ENCODE measurements at places on chromosomes 7 and 10.

- DNase-seq: no peak
Measured at GRCh38 chr10:112970021-112970420, 20.0 kb downstream of the TCF7L2 start.

DNA sequence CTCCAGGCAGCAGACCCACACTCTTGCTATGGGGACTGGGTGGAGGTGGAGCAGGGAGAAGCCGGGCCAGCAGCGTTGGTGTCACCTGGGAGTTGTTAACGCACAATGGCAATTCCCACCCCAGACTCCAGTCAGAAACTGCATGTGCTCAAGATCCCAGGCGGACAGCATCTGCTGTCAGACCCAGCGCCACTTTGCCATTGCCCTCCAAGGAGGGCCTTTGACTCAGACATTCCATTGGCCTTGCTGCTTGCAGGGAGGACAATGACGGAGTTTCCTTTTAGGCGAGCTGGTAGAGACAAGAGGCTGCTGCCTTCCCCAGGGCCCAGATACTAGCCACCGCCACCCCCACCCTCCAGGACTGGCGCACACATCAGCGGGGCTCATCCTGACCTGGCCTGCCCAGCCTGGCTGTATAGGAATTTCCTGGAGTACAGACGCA, 34.5 kb downstream of the ZNF775 start:
- no peak for DNase-seq

DNA sequence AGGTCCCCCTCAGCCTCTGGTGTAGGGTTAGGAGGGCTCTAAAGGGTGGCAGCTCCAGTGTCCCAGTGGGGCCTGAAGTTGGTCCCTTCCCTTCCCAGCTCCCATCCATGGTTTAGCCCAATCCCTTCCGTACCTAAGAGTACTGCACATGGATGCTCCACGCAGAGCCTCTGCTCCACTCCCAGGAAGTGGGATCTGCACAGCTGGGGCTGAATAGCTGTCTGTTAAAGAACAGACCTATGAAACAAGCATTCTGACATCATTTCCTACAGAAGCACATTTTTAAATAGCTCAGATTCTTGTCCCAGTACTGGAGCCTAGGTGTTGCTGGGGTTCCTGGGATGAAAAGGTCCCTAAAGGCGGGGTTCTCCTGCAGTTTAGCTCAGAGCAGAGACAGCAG, 135.9 kb downstream of the ZMYND11 start:
- DNase-seq: no peak

GRCh38 chr7:99173787-99174186, 29.9 kb upstream of the SMURF1 start:
- no peak for DNase-seq

DNA sequence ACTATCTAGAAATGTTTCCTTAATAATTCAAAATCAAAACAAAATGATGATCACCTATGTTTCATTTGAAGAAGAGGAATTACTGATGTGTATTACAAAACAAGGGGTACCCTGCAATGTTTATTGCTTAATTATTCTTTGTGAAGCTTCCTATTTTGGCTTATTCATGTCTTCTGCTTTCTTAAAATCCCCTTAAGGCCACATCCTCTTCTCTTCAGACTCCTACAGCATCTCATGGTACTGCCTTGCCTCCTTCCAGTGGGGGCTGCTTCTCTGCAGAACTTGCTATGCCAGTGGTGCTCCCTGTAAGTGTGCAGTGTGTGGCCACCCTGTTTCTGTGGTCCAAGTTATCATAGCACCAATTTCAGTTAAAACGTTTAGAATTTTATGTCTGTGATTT, 35.0 kb downstream of the CCDC146 start:
- no peak for DNase-seq

DNA sequence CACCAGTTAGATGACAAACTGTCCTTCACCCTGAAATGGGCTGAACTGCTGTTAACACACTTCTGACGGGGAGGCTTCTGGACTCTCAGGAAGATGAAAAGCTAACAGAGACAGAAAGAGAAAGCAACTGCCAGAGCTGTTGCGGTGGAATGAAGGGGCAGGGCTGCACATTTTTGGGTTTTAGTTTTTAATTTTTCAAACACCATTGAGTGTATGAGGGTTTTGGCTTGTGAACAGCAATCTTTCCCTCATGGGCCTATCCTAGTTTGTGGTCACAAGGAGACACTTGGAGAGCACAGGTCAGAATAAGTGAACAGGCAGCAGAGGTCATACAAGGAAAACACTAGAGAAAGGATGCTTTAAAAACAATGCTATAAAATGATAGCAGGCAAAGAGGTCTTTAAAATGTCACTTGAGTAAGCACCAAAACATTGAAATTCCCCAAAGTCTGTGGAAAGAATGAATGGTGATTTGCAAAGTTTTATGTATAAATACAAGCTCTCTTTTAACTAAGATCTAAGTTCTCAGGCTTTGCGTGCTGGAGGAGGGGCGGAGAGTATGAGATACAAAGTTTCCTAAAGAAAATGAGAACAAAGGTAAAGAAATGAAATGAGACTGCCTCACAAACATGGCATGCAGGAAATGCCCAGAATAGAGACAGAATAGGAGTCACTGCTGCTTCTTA, 101.4 kb upstream of the GLI3 start:
- no peak for DNase-seq

- DNase-seq: no peak
Measured at GRCh38 chr7:33591490-33591889, 313.8 kb upstream of the BMPER start.

DNA sequence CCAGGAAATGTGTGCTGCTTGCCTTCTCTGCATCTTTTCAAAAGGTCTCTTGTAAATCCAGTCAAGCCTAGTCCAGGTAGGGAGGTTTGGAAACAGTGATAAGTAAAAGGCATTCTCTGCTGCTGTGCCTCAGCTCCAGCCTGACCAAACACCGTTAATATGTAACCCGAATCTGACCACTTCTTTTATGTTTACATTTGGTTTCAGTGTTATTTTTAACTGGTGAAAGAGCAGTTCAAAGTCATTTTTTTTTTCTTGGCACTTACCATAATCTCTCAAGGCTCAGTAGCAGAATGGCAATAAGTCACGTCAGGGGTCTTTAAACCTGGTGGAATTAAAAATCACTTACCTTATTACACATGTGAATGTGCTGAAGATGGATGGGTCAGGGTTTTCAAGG, 216.8 kb downstream of the PTEN start:
- DNase-seq: no peak

DNA sequence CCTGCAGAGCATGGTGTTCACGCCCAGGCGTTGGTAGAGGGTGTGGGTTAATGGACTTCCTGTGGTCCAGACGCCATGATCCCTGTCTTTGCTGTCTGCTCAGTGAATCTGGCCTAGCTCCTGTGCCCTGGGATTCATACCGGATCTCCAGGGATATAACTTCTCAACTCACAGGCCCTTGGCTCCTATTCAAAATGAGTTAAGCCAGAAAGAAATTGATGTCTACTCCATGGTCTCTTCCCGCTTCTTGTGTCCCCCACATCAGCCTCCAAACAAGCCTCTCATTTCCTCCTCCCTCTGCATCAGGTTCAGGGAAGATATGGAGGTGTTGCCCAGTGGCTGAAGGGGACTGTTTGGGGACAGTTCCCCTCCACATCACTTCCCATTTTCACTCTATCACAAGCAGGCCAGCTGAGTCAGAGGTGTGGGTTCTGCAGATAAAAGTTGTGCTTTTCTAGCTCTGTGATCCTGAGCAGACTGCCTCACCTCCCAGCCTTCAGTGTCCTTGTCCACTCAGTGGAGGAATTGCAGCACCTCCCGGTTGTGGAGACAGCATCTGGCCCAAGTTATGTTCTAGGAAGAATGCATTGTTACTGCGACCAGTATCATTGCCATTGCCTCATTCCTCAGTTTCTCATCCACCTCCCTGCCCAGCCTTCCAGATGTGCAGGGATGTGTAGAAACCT, 22.5 kb downstream of the AKR1E2 start:
- DNase-seq: no peak

DNA sequence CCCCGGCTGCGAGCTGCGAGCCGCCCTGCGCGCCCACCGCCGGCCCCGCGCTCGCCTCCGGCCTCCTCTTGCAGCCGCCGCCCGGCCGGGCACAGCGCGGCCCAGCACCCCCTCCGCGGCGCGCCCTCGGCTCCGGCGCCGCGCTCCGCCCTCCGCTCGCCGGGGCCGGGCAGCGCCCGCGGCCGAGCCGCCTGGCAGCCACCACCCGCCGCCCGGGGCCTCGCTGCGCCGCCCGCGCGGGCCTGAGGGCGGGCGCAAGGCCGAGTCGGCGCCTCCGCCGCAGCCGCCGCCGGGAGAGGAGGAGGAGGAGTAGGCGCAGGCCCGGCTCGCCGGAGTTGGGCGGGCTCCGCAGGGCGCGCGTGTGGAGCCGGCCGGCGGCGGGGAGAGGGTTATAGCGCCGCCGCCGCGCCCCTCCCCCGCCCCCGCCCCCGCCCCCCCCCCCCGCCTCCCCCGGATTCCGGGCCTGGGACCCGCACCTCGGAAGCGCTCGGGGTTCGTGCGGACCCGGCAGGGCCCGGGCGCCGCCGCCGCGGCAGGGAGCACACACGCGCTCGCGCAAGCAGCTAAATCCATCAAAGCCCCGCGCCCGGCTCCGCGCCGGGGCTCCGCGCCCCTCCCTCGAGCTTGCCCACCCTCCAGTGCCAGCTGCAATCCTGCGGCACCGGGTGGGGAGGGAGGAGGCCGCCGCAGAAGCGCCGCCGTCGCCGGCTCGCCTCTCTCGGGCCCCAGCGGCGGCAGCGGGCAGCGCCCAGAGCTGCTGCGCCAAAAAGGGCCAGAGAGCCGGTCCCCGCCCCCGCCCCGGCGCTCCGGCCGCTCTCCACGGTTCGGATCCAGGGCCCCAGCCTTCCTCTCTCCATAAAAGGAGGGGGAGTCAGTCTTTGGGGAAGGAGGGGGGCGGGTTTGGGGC, at the start of gene PDGFA:
Gene PDGFA, minus strand, starts transcription at position 363 of the 907 bp plus-strand sequence. CDS start 845 bp downstream, outside the sequence.
- DNase-seq: no peak

DNA sequence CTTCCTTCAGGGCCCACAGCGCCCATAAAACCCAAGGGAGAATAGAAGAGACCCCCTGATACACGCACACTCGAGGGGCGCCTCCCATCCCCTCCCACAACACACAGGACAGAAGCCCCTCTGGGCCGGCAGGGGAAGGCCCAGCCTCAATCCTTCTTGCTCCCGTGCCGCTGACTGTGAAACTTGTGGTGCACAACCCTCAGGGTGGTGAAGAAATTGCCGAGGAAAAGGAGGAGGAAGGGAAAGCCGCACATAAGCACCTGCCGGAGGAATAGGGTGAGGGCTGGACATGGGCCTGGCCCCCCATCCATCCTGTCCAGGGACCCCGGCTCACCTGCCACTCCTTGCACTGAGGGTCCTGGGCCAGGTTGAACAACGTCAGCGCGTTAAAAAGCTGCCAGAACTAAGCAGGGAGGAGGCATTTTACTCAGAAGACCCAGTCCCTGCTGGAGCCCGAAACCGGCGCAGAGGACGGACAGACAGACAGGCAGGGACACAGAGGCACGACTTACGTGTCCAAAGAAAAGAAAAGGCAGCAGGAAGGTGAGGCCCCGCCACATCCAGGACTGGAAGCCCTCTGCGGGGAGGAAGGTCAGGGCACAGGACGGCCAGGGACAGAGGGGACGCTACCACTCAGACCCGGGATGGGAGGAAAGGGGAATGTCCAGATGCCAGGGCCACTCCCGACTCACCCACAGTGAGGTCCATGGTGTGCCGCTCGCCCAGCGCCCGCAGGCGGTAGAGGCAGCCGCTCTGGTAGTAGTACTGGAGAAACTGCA, 7.2 kb downstream of the TMEM120A start:
- no peak for DNase-seq

DNA sequence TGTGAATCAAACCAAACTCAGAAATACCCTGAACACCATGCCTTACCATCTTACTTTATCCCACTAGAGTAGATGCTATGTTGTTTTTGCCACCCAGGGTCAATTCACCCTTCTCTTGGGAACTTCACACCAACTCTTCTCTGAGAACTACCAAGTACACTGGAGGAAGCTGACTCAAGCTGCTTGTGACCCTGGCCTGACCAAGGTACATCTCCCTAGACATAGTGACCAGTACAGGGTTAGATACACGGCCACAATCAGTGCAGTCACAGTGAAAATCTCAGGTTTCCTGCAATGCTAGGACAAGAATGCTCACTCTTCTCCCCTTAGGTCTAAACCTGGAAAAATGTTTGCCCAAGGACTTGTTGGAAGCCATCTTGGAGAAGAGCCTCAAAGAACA, 31.8 kb downstream of the EZH2 start:
- no peak for DNase-seq

GRCh38 chr10:90788968-90789367, 68.9 kb downstream of the HTR7 start:
- no peak for DNase-seq

- DNase-seq: no peak
Measured at GRCh38 chr10:29737074-29737593, 102.4 kb upstream of the SVIL start.

All from CD4-positive, alpha-beta T cell treated with Interleukin-2 at 100 ng/mL for 4 hours (primary cell).